ENCODE measurements at places on chromosomes 3 and 15. TPM values are rescaled to one million over a fixed set of nuclear protein-coding genes. Genes with fewer than 3 reads are reported as not detected.

GRCh38 chr3:145849115-145849514 is 311.9 kb downstream of the PLOD2 start:
- H3K27ac ChIP-seq = no peak overlapping the region
- DNase-seq = no peak
- peaks cover 7% of the 10 kb centered on the region for H3K4me1 ChIP-seq
- no peaks in the 10 kb centered on the region for H3K27me3 ChIP-seq

GRCh38 chr3:89116476-89116875 is 9.1 kb downstream of the EPHA3 start:
- peaks cover 10% of the 10 kb centered on the region for H3K4me1 ChIP-seq
- H3K36me3 ChIP-seq = no peaks in the 10 kb centered on the region
- no peak overlapping the region for H3K27ac ChIP-seq
- H3K4me3 ChIP-seq = no peak overlapping the region
- no peak for DNase-seq
- no peaks in the 10 kb centered on the region for H3K27me3 ChIP-seq

The ALDH1L1 gene
- total RNA-seq = 36.8 TPM

The CPLX3 gene
- total RNA-seq = not detected

The FOXL2 gene
- total RNA-seq = not detected
